Left ventricle myocardium superior (tissue), 1 donor: ENCODE measurements at places on chromosomes 4 and X.

- no peak for DNase-seq
Measured at GRCh38 chrX:71103110-71103983, 3.2 kb downstream of the CXorf65 start.

- DNase-seq, result peak; percentile 54
Measured at GRCh38 chrX:18833071-18833731, 125.8 kb downstream of the PPEF1 start.

DNA sequence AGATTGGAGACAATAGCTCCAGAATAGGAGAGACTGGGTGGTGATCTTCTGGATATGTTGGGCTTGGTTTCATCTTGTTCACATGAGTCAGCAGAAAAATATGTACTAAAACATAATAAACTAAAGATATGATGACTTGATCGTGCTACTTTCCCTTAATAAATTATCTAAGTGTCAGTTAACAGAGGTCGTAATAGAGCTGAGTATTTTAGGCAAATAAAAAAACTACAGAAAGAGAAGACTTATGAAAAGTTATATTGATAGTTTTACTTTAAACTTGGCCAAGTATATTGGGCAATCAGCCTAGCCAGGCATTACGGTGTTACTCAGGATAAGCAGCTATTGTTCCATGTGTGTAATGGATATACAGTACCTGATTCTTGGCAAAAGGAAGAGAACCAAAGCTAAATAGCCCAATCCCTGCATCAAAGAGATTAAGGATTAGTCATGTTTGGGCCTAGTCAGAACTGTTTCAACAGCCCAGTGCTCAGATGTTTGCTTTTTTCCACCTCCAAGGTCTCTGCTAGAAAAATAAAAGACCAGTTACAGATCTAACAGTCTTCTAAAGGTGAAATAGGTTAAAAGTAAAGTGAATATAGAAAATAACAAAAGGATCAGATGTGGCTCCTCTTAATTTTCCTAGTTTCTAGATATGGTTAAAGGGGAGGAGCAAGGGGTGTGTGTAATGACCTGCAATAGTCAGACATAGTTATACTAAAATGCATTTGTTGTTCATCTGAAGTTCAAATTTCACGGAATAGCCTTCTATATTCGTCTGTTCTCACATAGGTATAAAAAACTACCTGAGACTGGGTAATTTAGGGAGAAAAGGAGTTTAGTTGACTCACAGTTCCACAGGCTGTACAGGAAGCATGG, 262.6 kb downstream of the ADGRL3 start:
- no peak for DNase-seq

DNA sequence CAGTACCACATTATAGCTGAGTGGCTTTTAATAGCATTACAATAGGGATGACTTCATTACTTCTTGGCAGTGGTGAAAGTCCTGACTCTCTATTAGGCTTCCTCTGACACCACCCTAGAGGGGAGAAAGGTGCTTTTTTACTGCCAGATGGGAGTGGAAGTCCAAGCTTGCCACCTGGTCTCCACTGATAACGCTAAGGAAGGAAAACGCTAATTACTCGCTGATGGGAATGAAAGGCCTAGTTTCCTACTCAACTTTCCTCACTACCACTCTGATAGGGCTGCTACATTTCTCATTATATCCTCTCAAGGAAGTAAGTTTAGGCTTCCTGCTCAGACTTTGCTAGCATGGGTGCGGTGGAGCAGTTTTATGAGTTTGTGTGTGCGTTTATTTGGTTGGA, 62.3 kb upstream of the PAGE3 start:
- DNase-seq, result no peak

DNA sequence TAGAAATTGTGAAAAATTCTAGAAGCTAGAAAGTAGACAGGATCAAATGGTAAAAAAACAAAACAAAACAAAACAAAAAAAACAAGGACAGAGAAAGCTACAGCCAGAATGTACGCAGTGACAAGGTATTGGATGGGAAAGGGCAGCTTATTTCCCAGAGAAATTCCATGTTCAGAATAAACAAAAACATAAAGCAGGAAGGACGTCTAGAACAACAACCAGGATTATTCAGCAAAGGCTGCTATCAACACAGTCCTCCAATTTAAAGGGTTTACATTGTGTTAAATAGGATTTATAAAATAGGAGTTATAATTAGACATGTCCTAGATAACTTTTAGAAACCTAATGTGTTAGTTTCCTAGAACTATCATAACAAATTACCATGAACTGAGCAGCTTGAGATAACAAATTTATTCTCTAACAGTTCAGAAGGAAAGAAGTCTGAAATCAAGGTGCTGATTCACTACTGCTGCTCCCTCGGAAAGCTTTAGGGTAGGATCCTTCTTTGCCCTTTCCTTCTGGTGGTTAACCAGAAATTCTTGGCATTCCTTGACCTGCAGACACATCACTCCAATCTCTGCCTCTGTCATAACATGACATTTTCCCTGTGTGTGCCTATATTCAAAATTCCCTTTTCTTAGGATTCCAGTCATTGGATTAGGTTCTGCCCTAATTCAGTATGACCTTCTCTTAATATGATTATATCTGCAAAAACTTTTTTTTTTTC, 175.6 kb downstream of the SNCA start:
- DNase-seq, result no peak

DNA sequence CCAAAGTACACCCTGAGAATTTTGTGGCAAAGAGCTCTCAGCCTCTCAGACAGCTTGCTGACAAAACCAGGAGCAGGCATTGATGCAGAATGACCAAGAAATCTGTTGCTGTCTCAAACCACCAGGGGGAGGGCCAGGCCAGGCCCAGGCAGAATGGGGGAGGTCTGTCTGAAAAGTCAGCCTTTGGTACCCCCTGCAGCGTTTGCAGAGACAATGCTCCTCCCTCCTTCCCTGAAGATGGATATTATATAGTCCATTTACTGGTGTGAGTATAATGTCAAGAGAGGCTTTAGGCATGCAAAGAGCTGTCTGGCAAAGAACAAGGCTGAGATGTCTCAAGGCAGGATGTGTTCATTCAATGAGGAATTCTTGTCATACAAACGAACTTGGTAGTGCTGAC, 52.9 kb upstream of the TRPC5OS start:
- no peak for DNase-seq

- DNase-seq, result no peak
Measured at GRCh38 chrX:149121206-149121920, 383.7 kb downstream of the IDS start.

GRCh38 chrX:136839196-136839595, 41.3 kb downstream of the RBMX start:
- no peak for DNase-seq

- DNase-seq, result no peak
Measured at GRCh38 chrX:150100261-150100660, 162.0 kb upstream of the EOLA2 start.

GRCh38 chr4:9893329-9894108, 112.1 kb downstream of the DRD5 start:
- no peak for DNase-seq
